Cardiac muscle cell (in vitro differentiated cells and primary cell): ENCODE measurements at places on chromosomes 12 and 14. TPM values are rescaled to one million over a fixed set of nuclear protein-coding genes. Genes with fewer than 3 reads are reported as not detected.

RFX4 gene
- not detected in 2 replicates for total RNA-seq

RERG gene
- 12.3 and 14.8 TPM in 2 replicates for total RNA-seq

TRPV4 gene
- total RNA-seq: 1.2 and 4.1 TPM in 2 replicates

CD27 gene
- total RNA-seq: not detected in 2 replicates

SLC25A47 gene
- not detected in 2 replicates for total RNA-seq
